ENCODE measurements at places on chromosomes 1 and 21. TPM values are rescaled to one million over a fixed set of nuclear protein-coding genes. Genes with fewer than 3 reads are reported as not detected.

CCDC30 gene
- total RNA-seq, result 1.8 TPM

MRPL20 gene
- 107 TPM for total RNA-seq

DNA sequence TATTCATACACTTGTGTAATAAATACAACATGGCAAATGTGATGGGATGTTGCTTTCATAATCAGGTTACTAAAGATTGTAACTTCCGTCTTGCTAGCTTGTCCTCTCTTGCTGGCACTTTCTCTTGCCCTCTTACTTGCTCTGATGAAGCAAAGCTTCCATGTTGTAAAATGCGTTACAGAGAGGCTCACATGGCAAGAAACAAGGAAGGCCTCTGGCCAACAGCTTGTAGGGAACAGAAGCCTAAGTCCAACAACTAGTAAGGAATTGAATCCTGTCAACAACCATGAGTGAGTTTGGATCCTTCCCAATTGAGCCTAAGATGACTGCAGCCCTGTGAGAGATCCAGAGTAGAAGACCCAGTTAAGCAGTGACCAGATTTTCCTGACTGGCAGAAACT is 15.4 kb downstream of the TMED5 start:
- DNase-seq, result no peak

DCST1 gene
- not detected for total RNA-seq

- DNase-seq, result peak; percentile 39
These were observed 106.7 kb upstream of the C21orf91 start for GRCh38 chr21:17925899-17926298.

DNA sequence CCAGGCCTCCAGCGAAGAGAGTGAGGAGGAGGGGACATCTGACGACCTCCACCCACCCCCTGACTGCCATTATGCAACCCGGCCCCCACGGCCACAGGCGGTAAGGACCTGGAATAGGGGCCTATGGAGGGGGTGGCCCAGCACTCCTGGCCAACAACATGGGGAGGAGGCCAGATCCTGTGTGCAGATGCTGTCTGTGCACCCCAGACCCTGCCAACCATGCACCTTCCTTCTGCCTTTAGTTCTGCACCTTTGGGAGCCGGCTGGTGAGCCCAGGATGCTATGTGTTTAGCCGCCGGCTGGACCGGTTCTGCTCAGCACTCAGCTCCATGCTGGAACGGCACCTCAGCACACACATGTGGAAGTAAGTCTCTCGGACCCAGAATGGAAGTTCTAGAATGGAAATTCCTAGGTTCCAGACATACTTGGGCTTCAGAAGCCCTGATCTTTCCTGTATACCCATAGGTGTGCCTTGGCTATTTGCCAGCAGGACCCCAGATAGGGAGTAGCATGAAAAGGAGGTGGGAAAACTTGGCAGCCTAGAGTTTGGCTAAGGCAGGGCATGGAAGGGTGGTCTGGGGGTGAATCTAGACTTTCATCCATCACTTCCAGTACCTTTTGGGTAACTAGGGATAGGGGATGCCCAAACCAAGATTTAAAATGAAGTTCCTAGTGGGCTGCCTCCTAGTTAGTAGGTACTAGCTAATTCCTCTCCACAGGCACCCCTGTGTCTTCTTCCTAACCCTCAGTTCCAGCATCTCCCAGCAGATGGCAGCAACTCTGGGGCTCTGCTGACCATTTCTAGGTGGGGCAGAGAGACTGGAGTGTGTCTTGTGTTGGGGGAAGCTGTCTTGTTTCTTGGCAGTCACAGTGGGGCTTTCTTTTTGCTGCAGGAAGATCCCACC is 3.6 kb upstream of the CYB561D1 start:
- DNase-seq, result peak; percentile 78

All from hepatocyte (in vitro differentiated cells).